Peyer's patch (tissue), 4 donors: ENCODE measurements at places on chromosomes 3 and 15. TPM values are rescaled to one million over a fixed set of nuclear protein-coding genes. Genes with fewer than 3 reads are reported as not detected.

The CFAP91 gene
- total RNA-seq, result 21.5 TPM

GRCh38 chr3:151724576-151725562, 8.9 kb upstream of the AADACL2 start:
- no peak for DNase-seq

GRCh38 chr3:59758672-59759071, 708.8 kb upstream of the CFAP20DC start:
- DNase-seq, result no peak

DNA sequence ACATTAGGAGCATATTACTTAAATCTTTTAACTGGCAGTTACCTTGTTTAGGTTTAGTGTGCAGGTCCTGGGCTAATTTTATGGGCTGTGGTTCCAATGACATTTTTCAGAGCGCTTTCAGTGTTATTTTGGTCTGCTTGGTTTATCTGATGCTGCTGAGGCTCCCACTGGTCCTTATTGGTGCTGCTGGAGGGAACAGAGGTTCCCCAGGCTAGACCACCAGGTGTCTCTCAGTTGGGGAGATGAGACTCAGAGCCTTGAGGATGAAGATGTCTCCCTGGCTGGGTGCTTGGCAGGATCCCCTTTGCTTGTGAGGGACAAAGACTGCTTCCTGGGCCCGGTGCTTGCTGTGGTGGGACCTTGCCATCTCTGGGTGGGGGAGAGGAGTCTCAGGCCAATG, 28.3 kb upstream of the TASOR start:
- DNase-seq, result no peak
